NCI-H774 (cell line): ENCODE measurements at places on chromosomes 6 and 20.

- DNase-seq, result no peak
These were observed 1601.4 kb downstream of the GRIK2 start for GRCh38 chr6:102994866-102995265.

DNA sequence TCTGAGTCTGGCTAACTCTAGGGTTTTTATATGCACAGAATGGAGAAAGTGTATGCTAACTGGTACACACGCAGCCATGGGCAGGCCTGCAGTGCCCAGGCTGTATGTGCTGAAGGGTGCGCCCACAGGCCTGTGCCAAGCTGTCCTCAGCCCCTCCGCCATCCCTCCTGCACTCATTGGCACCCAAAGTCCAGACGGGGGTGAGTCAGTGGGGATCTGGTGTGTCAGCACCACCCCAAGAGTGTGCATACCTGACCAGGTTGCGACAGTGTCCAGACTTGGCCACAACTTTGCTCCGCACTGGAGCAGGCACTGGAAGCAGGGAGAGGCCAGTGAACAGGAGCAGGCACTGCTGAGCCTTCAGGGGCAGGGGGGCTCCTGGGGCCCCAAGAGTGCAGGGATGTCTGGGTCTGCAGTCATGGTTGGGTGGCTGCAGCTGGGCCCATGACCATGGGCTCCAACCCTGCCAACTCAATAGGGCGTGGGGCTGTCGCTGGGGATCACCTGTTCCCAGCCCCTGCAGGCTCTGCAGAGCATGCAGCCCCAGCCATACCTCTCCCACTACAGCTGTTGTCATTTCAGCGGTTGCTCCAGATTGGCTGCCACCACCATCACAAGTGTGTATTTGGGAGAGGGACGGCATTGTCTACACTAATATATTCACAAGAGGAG, 717.8 kb downstream of the EPHA7 start:
- DNase-seq, result no peak

DNA sequence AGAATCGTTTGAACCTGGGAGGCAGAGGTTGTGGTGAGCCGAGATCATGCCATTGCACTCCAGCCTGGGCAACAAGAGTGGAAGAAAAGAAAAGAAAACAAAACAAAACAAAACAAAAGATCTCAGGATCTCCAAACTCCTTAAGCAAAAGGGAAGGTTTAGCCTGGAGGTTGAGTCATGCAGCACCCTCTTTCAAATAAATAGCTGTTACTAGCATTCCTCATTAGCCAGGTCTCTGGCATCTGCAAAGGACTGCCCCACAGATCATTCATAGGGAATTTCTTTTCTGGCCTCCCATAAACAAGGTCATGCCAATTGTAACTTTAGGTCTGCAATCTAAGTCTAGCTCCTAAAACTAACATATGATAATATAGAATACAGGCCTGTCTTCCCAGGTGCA, 37.2 kb downstream of the EDN1 start:
- DNase-seq, result no peak

GRCh38 chr6:26195924-26196845, 109.0 kb downstream of the HFE start:
- DNase-seq, result no peak

DNA sequence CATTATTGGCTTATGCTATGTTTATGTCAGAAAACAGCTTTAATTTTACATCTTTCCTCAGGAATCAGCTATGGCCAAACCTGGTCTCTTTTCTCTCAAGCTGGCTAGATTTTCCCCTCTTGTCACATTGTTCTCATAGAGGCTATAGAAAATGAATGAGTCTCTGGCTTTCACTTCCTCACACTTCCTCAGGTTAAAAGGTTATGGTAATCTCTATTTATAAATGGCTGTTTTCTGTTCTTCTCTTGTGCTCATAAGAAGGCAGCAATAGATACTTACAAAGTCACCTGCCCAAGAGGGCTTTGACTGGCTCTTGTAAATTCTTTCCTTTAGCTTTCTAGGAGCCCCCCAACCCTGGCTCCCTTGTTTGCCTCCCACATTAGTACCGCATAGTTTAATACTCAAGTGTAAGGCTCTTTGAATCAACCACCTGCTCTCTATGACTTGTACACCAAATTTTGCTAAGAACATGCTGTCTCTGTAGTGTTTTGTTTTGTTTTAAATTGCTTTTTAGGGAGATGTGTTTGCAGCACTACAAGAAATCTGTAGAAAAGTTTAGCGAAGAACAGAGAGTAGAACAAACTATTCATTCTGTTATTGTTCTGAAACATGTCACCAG, 897.4 kb upstream of the CITED2 start:
- peak; percentile 80 for DNase-seq

DNA sequence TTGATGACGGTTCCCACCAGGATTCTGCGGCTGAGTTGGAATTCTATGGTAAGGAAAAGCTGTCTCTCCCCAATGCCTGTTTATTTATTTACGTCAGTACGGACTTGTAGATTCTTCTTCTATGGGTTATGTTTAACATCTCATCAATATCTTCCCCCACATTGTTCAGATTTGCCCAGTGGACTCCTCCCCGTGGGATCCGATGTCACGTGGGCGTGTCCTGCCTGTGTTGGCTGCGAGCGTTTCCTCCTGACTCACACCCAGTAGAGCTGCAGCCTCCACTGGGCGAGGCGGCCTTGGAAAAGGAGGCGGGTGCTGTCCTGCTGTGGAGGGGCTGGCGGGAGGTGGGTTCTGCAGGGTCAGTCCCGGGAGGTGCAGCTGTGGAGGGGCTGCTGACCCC, 46.8 kb upstream of the SLCO4A1 start:
- no peak for DNase-seq

GRCh38 chr6:26597821-26598220, 1.1 kb downstream of the ABT1 start:
- no peak for DNase-seq

- DNase-seq, result no peak
These were observed 103.8 kb upstream of the FLRT3 start for GRCh38 chr20:14441201-14441600.

GRCh38 chr6:110439356-110439755, 24.0 kb upstream of the DDO start:
- no peak for DNase-seq

DNA sequence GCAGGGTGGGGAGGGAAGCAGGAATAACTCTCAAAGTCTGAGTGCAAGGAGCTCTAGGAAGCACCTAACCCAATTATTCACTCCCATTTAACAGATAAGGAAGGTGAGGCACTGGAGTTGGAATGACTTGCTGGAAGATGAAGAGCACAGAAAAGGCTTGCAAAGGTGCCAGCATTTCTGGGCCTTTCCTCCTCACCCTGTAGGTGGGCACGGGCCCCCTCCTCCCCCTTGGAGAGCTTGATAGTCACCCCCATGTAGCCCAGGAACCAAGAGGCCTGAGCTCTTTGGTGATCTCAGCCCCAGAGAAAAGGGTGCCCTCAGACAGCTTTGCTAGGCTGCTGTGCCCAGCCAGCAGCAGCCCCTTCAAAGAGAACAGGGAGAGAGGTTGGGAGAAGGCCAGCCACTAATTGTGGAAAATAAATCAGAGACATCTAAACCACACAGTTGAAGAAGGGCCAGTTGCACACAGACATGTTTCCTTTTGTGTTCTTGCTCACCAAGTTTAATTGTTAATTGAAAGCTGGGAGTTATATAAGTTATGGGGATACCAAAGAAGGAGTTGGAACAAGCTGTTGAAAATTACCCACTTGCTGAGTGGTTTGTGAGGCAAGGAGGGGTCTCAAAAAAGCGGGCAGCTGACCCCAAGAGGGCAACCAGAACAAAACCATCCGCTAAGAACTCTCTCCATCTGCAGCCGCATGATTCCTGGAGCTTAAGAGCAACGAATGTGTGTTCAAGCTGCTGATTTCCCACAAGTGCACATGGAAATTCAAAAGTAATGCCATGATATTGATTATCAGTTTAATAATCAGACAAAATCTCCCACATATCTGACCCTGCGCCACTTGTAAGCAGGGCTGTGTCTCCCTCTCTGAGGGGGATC, 77.0 kb downstream of the MRPL14 start:
- no peak for DNase-seq

- peak; percentile 37 for DNase-seq
These were observed 74.4 kb downstream of the SH3BGRL2 start for GRCh38 chr6:79705456-79705995.

DNA sequence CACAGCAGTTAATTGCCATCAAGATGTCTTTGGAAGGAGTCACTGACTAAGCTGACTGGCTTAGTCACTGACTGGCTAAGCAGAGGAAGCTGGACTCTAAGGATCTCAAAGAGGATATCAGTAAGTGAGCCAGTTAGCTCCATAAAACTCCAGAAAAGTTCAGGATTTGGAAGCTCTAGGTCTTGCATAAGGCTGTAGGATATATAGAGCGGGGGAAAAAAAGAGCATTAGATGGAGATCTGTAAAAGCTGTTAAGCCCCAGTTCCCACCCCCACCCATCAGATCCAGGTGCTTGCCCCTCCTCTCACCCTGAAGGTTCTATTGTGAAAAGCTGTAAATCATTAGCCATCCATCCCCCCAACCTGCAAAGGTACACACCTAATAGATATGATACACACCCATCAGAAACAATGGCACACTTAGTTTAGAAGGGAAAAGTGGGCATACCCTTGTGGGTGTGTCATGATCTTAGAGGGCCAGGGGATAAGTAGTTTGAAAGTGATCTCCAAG, 32.2 kb downstream of the CARMIL1 start:
- DNase-seq, result no peak

- peak; percentile 48 for DNase-seq
These were observed 30.7 kb upstream of the TMEM14A start for GRCh38 chr6:52640170-52640569.

- no peak for DNase-seq
These were observed 17.4 kb upstream of the PBOV1 start for GRCh38 chr6:138235693-138236092.

- DNase-seq, result no peak
These were observed 247.1 kb upstream of the GRIK2 start for GRCh38 chr6:101146389-101146788.

- no peak for DNase-seq
These were observed 161.6 kb upstream of the EXOC2 start for GRCh38 chr6:854406-855118.

DNA sequence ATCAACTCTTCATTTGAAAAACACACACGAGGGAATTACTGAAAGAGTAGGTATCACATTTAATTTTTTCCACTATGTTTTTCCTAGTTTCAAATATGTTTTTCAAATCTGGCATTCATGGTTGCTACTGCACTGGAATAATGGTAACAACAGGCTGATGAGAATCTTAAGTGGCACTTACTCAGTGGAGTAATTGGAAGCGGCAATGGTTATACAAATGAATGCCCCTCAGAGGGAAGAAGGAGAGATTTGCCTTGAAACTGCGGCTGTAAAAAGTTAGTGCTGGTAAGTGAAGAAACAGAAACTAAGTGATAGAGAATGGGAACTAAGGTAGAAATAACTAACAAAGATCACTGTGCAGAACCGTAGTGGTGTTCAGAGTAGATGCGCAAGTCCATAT, 41.0 kb upstream of the PDE7B start:
- DNase-seq, result no peak

DNA sequence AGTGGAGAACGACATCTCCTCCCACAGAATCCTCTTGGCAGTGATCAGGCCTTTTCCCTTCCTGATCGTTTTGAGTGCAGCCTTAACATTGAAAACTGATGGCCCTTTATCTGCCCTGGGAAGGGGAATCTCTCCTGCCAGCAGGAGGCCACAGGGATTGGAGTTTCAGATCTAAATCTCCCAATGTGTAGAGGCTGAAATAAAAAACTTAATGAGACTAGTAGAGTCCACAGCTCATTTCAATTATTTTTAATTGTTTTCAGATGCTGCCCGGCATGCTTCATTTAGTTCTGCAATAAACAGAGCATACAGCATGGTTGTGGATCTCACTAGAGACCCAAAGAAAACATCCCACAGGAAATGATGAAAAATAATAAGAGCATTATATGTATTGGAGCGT, 662.2 kb upstream of the HS3ST5 start:
- no peak for DNase-seq

DNA sequence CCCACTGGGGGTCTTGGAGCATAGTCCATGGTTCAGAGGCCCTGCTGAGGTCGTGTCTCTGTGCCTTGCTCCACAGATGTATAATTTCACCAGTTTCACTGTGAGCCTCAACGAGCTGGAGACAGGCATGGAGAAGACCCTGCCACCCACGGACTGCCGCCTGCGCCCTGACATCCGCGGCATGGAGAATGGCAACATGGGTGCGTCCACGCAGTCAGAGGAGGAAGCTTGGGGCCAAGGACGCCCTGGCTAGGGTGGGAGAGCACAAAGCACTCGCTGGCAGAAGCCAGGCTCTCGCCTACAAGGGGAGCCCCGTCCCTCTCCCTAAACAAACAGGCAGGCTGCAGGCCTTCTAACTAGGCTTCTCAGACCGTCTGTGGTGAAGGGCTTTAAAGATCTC, 13.7 kb upstream of the ADRM1 start:
- no peak for DNase-seq

DNA sequence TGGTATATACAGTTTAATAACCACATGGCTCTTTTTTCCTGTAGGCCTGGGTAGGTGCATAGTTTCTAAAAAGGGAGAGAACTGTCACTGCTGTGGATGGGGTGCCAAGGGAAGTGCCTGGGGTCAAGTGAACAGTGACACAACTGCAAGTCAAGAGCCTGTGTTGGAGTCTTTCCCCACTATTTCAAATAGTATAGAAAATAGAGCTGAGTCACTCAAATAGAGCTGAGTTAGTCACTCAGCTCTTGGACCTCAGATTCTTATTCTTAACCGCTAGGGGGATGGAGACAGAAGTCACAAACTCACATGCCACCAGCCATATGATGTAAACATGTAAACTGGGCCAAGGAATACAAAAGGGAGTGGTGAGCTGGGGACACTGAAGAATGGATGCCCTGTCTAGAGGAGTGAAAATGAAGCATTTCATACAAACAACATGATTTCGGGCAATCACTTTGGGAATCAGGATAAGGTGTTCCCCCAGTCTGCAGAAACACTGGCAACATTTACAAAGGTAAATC, 2.1 kb downstream of the NQO2 start:
- DNase-seq, result no peak

- DNase-seq, result no peak
These were observed 9.2 kb upstream of the FAM83C start for GRCh38 chr20:35301426-35301825.

DNA sequence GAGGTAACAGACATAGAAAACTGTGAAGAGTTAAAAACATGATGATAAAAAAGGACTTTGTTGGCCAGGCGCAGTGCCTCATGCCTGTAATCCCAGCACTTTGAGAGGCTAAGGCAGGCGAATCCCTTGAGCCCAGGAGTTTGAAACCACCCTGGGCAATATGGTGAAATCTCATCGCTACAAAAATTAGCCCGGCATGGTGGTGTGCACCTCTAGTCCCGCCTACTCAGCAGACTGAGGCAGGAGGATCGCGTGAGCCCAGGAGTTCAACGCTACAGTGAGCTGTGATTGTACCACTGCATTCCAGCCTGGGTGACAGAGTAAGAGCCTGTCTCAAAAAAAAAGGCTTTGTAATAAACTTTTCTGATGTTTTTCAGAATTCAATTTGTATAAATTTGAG, 60.1 kb downstream of the GFOD1 start:
- DNase-seq, result no peak

DNA sequence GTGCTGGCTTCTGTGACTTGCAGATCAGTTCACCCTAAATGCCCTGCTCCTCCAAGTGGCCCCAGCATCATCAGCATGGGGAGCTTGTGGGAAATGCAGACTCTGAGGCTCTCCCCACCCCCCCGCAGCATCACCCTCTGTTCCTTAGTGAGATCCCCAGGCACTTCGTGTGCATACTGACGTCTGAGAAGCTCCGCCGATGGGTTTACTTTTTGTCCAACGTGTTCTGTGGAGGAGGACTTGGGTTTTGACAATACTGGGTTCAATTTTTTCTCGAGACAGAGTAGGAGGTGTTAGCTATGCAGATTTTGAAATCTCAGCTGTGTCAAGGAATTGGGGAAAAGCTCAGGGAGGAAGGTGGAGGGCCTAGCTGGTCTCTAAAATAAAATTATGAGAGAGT, 38.3 kb upstream of the ZNF831 start:
- no peak for DNase-seq
